ENCODE measurements at places on chromosomes 13 and 19.
A peak's percentile ranks its signal among the peaks of the same experiment; 100 is the strongest.

GRCh38 chr19:40221858-40222619 is 3.9 kb upstream of the TTC9B start:
- DNase-seq = peak; percentile 57

GRCh38 chr19:48845384-48845783 is 9.1 kb upstream of the HSD17B14 start:
- no peak for DNase-seq

- DNase-seq = no peak
Observed at GRCh38 chr19:45156751-45157150, 4.0 kb downstream of the NKPD1 start.

- DNase-seq = no peak
Observed at GRCh38 chr19:50505856-50506611, 5.0 kb downstream of the JOSD2 start.

- no peak for DNase-seq
Observed at GRCh38 chr13:77437267-77437666, 98.2 kb upstream of the SCEL start.

GRCh38 chr13:21573920-21574712 is 29.9 kb downstream of the MICU2 start:
- no peak for DNase-seq

DNA sequence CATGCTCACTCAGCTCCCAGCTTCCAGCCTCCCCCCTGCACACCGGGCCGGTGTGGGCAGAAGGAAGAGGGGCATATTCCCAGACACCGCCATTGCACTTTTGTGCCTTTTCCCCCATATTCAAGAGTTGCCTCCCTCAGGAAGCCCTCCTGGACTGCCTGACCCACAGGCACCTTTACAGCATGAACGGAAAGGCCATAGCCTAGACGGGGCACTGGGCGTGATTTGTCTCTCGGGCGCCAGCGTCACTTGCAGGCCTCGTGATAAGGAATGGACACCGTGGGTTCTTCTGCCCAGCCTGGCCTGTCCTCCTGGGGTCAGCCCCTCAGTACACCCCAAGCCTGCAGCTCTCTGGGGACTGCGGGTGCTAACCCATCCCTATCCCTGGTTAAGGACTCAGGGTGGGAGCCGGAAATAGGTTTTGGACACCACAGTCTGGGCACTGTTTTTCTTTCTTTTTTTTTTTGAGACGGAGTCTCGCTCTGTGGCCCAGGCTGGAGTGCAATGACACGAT is 933 bp upstream of the UQCR11 start:
- no peak for DNase-seq

GRCh38 chr13:93714171-93714570 is 487.6 kb downstream of the GPC6 start:
- DNase-seq = no peak
